ENCODE measurements at places on chromosomes 5 and 9. TPM values are rescaled to one million over a fixed set of nuclear protein-coding genes. Genes with fewer than 3 reads are reported as not detected.
A peak's percentile ranks its signal among the peaks of the same experiment; 100 is the strongest.

DNA sequence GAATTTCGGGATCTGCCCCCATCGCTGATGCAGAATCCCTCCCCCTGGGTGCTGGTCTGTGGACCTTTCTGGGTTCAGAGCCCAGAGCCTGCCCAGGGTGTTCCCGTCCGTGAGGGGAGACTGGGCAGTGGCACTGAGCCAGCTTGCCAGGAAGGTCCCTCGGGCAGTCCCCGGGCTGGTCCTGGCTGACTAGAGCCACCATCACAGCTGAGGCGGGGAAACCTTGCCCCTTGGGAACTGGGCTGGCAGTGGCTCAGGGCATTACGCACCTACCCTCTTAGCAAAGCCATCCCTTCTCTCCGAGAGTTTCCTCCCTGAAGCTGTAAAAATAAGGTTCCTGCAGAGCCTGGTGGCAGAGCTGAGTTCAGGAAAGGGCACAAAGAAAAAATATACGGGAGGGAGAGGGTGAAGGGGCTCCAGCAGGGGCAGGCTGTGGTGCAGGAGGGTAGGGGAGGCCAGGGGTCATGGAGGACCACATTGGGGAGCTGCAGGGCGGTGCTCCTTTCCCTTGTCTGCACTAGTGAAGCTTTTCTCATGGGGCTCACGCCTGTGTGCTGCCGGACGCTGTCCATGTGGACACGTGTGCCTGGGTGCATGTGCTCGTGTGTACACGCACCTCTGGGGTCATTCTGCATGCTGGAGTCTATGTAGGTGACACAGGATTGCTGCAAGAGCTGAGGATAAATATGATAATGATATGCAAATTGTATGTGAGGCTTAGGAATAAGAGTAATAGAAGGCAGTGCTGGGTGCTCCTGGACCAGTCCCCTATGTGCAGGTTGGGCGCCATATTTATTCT lies 118.9 kb downstream of the LHX2 start:
- no peak for ATAC-seq

GRCh38 chr9:108479989-108480652 lies 375.7 kb downstream of the ACTL7B start:
- no peak for ATAC-seq

- ATAC-seq: no peak
Observed at GRCh38 chr5:77776554-77777206, 541 bp upstream of the TBCA start.

- no peak for ATAC-seq
Observed at GRCh38 chr5:116152169-116152568, 67.3 kb downstream of the COMMD10 start.

GRCh38 chr9:21154018-21154608 lies 12.3 kb downstream of the IFNA21 start:
- ATAC-seq: no peak

Gene PRUNE2
- 561 TPM for total RNA-seq

GRCh38 chr5:110510146-110510545 lies 216.3 kb downstream of the TMEM232 start:
- ATAC-seq: no peak

GRCh38 chr9:127130661-127131538 lies 8.5 kb upstream of the ANGPTL2 start:
- peak; percentile 61 for ATAC-seq

Gene RANBP17
- total RNA-seq: 13.5 TPM

- no peak for ATAC-seq
Observed at GRCh38 chr9:101200852-101201251, 172.3 kb downstream of the PLPPR1 start.

DNA sequence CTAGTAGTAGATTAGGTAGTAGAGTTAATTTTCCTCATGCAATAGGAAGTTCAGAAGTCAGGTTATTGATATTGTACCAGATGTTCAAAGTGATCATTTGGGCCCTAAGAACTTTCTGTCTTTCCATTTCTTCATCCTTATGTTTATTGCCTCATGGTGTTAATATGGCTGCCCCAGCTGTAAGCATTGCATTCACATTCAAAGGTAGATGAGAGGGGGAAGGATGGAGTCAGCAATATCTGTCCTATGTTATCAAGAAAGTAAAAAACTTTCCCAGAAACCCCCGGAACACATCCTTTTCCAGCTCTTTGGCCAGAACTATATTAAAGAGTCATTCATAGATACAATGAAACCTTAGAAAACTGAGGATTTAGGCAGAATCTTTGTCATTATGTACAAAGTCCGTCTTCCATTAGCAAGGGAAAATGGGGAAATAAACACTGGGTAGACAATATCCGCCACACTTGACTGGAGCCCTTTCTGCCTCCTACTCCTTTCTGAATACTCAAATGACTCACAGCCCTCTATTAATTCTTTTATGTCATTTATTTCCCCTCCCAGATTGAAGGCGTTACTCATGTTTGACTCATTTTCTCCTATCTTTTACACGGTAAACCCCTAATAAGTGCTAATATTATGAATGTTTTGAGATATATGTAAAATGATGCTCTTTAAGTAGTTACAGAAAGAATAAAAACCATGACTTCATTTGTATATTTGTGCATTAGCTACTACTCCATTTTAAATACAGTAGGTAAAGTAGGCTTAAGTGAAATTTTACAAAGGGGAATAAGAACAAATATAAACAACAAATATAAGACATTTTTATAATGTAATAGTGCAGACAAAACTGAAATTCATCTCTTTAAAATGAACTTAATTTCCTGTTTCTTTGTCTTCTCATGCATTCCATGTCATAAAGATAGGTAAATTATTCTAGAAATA lies 127.6 kb downstream of the SLF1 start:
- ATAC-seq: no peak

DNA sequence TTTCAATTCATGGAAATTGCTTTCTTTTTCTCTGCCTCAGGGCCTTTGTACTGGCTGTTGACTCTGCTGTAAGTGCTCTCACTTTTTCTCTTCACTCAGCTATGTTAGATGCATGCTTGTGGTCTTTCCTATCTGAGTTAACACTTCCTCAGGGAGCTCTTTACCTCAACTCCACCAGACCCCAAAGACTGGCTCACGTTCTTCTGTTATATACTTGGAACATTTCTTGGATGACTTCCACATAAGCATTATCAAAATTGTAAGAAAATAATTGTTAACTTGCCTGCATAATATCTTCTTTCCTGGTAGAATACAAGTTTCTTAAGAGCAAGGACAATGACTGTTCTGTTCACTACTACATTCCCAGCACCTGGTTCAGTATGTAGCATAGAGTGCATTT lies 455.9 kb downstream of the EBF1 start:
- no peak for ATAC-seq

Gene SHISAL2B
- total RNA-seq: not detected

GRCh38 chr9:136017289-136018190 lies 56.4 kb upstream of the UBAC1 start:
- ATAC-seq: no peak

Gene BAAT
- total RNA-seq: not detected

All from gastroesophageal sphincter (tissue), 4 donors.